Stimulated activated CD4-positive, alpha-beta T cell treated with anti-CD3 and anti-CD28 coated beads, Interleukin-12 subunit alpha, Interleukin-12 subunit beta, amount 100 ng/mL, for 4 hours (primary cell): ENCODE measurements at places on chromosomes 1 and 21.

DNA sequence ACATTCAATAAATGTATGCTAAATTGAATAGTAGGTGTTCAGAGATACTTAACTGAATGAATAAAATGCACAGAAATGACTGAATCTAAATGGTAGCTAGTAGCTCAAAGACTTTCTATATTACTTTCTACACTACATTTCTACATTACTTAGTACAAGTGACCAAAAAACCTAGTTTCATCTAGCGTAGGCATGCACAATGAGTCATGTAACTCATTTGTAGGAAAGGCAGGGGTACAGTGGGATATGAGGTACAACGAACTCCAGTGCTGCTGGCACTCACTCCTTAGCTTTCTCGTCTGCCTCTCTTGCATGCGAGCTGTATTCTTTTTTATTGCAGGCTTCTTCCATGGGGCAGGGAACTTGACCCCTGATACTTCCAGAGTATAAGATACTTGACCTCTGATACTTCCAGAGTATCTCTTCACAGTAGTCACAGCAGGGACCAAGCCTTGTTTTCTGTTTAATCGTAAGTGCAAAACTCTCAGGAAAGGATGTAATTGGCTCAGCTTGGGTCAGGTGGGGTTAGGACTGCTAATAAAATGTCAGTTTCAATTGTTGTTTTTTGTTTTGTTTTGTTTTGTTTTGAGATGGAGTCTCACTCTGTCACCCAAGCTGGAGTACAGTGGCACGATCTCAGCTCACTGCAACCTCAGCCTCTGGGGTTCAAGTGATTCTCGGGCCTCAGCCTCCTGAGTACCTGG lies 4.9 kb upstream of the ATP2B4 start:
- no peak for DNase-seq

DNA sequence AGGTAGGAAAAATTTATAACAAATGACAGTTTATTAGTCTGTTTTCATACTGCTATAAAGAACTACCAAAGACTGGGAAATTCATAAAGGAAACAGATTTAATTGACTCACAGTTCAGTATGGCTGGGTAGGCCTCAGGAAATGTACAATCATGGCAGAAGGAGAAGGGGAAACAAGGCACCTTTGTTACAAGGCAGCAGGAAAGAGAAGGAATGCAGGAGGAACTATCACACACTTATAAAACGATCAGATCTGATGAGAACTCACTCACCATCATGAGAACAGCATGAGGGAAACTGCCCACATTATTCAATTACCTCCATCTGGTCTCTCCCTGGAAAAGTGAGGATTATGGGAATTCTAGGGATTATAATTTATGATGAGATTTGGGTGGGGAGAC lies 61.3 kb downstream of the ASB17 start:
- no peak for DNase-seq

- DNase-seq, result no peak
Observed at GRCh38 chr1:233295975-233296322, 424 bp upstream of the PCNX2 start.

GRCh38 chr1:57311411-57311810 lies 112.4 kb downstream of the DAB1 start:
- DNase-seq, result no peak

DNA sequence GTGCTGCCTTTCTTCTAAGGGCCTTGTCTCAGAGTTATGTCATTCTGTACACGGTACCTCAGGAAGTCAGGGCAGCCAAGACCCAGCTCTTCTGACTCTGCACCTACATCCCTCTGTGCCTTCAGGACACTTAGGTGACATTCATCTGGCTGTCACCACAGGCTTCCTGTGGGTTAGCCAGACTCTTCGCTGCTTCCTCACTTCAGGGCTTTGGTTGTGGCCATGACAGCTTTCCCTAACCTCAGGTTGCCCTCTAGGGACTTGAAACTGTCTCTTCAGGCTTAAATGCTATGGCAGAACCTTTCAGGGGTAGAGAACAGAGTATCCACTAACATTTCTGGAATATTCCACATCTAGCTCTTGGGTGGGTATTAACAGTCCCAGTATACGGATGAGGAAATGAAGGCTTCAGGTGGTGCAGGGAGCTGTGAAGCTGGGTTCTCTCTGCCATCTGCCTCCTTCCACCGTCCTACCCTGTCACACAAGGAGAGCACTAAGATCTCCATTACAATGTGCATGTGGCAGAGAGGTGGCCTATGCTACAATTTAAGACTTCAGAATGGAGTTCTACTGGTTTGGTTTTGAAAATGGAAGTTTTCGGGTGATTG lies 9.9 kb downstream of the TSSK3 start:
- no peak for DNase-seq

- DNase-seq, result no peak
Observed at GRCh38 chr1:46753985-46754384, 35.1 kb upstream of the EFCAB14 start.

DNA sequence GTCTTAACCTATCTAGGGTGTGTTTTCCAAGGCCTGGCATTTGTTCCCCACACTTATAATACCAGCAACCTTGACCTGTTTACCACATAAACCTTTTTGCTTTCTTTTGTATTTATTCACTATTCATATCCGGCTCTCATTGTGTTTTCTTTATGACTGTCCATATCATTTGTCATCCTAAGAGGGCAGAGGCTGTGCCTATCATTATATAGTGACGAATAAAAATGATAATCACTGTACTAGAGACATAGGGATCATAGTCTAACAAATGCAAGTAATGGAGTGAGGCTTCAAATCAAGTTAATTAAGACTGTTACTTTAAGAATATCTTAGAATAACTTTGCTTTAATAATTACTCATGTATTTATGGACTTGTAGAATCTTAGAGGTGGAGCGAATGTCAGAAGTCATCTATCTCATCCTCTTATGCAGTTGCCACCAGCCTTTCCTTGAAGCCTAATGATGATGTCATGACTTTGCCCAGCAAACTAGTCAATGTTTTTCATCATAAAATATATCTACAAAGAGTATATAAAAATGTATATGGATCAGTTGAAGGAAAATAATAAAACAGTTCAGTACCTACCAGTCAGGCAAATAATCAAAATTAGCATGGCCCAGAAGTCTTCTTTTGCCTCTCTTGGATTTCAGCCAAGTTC lies 4.7 kb upstream of the ETV3 start:
- DNase-seq, result no peak

GRCh38 chr1:93177991-93178390 lies 2.2 kb downstream of the TMED5 start:
- no peak for DNase-seq

GRCh38 chr1:193338194-193338593 lies 151.8 kb upstream of the B3GALT2 start:
- no peak for DNase-seq

GRCh38 chr1:58927722-58928085 lies 143.9 kb upstream of the JUN start:
- DNase-seq, result no peak

GRCh38 chr1:203090421-203091198 lies 4.8 kb upstream of the MYOG start:
- DNase-seq, result no peak

GRCh38 chr21:26982767-26983166 lies 15.9 kb upstream of the ADAMTS5 start:
- DNase-seq, result no peak

DNA sequence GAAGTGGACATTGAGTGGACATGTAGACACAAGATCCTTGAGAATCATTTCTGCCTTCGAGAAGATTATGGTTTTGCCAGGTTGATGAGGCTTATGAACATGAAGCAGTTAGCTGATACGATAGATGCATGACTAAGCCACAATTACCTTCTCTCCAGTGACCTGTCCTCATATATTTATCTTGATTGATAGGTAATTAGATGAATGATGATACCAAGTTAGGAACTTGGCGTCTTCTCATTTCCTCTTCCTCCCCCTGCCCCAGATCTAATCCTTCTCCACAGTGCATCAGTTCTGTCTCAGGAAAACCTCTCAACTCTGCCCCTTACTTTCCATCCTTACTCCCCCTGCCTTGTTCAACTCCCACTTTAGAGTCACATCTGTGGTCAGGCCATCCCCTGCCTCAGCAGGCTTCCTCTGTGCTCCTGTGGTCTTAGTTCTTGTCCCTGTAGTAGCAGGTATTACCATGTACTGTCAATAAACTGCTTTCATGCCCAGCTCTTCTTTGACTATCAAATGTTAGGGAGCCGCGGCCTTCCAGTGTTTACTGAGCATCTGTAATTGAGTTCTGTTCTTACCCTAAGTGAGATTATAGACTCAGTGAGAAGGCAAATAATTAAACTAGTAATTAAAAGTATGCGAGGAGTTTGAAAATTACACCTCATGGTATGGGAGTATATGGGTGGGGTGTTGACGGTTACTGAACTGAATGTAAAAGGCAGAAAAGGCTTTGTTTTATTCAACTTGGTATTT lies 5.1 kb downstream of the ST6GALNAC3 start:
- DNase-seq, result no peak

GRCh38 chr21:31416465-31416864 lies 72.4 kb upstream of the TIAM1 start:
- DNase-seq, result no peak

GRCh38 chr21:15005391-15005790 lies 59.4 kb downstream of the NRIP1 start:
- no peak for DNase-seq

DNA sequence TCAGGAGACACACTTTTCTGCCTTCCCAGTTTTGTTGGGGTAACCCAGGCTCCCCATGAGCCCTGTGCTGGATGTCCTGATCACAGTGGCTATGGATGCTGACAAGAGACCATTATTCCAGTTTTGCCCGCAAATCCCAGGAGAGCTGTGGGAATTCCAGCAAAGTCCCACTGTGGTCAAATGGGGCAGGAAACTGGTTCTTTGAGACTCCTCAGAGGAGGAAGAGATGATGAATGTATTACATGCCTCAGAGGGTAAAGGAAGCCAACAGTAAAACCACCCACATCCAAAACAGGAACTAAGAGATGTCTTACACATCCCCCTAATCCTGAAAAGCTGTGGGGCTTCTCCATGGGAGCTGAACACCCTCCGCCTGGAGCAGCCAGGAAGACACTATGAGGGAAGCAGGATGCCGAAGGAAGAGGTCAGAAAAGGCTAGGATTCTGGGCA lies 12.8 kb upstream of the MPZL1 start:
- no peak for DNase-seq

- no peak for DNase-seq
Observed at GRCh38 chr1:109151146-109151990, 37.5 kb downstream of the ELAPOR1 start.

- DNase-seq, result no peak
Observed at GRCh38 chr1:66599899-66600737, 66.2 kb downstream of the SGIP1 start.

DNA sequence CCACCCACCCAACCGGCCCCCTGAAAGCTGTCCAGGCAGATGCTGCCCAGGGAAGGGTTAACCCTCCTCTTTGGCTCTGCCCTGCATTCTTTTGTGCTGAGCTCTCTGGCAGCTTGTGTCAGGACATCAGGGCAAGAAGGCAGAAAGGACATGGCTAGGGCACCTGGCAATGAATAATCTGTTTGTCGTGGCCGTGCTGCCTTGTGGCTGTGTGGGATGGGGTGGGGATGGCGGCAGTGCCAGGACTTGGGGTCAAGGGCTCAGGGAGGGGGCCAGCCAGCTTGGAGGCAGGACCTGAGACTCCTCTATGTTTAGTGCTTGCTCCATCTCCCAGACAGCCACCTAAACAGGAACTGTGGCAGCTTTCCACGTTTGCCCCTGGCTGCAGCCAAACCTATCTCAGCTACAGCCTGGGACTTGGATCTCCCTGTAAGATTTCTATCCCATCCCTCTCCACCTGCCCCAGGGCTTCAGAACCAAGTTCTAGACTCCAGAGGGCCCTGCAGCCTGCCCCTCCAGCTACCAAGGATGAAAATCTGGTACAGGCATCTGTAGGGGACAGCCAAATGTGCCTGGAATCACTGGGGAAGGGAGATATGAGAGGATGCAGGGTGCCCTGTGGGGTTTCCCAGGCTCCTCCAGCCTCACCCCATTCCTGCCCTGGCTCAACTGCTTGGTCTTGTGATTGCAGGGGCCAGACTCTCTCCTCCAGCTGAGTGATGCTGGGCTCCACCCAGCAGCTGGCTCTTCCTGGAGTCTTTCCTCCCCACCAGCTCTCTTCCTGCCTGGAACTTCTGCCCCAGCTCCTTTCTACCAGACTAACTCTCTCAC lies 9.6 kb upstream of the GPR37L1 start:
- DNase-seq, result no peak
